ENCODE measurements at places on chromosomes 7 and 10.

GRCh38 chr7:83976302-83976701 lies 218.3 kb downstream of the SEMA3A start:
- no peak for DNase-seq

DNA sequence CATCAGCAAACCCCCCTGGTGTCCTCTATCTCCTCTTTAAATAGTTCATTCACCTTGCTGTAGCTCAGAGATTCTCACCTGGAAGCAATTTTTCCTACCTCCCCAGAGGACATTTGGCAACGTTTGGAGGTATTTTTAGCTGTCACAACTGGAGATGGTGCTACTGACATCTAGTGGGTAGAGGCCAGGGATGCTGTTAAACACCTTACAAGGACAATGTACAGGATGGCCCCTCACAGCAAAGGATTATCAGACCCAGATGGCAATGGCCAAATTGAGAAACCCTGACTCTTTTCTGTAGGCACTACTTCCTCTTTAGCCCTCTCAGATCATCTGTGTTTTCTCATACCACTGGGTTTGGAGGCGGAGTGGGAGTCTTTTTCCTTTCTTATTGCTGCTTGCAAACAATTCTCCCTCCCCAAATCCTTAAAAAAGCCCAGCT lies 13.2 kb upstream of the TRA2A start:
- no peak for DNase-seq

DNA sequence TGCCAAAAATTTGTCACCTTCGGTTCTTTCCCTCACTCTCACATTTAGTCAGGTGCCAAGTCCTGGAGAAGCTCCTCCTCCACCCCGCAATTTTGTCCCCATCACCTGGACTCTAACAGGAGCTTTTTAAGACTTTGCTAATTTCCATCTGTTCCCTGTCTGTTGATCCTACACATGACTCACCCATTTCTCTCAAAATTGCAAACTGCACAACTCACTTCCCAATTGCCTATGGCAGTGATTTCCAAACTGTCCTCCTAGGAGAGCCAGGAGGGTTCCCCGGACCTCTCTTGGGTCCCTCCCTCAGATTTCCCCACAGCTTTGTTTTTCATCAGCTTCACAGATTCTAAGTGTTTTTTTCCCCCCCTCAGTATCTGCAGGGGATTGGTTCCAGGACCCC lies 120.3 kb downstream of the WNT2 start:
- DNase-seq: no peak

DNA sequence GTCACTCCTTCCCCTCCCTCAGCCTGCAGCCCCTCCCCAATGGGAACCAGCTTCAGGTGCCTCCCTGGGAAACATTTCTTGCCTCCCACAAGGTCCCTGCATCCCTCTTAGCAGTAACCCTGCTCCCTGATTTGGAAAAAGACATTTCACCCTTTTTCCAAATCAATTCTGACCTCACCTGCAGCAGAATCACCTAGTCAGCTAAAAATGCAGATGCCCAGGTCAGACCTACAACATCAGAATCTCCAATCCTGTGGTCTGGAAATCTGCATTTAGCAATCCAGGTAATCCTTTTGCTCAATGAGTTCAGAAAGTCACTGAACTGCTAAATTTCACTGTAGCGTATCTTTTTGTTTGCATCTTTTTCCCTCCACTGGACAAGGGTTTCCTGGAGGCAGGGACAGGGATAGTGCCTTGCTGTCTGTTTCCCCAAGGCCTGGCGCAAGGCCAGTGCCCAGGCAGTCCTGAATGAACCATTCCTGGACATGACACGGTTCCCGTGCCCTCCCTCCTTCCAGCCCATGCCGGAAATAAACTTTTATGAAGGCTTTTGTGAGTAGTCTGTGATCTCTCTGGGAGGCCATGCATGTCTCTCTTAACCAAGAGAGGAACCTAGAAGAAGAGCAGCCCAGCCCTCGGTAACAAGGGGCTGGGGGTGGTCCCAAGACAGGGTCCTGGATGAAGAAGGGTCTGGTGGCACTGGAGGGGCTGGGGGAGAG lies 44.0 kb downstream of the COL13A1 start:
- no peak for DNase-seq

GRCh38 chr7:36929791-36930190 lies 205.5 kb upstream of the AOAH start:
- DNase-seq: no peak

GRCh38 chr10:80646366-80646765 lies 108.7 kb downstream of the SH2D4B start:
- DNase-seq: no peak

DNA sequence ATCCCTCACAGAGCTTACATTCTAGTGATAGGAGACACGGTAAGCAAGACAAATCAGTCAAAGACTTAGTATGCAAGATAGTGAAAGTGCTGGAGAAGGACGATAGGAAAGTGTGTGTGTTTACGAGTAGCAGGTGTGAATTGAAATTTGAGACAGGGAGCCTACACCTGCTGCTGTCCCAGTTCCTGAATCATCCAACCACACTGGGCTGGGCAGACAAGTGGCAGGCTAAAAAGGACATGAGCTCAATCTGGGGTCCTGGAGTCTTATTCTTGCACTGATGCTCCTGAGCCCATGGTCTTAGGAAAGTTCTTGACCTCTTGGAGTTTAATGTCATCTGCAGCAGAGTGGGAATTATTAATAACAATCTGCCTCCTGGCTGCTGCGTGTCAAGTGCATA lies 16.2 kb downstream of the RBP3 start:
- DNase-seq: no peak

GRCh38 chr7:111561654-111561903 lies 713 bp downstream of the IMMP2L start:
- no peak for DNase-seq

DNA sequence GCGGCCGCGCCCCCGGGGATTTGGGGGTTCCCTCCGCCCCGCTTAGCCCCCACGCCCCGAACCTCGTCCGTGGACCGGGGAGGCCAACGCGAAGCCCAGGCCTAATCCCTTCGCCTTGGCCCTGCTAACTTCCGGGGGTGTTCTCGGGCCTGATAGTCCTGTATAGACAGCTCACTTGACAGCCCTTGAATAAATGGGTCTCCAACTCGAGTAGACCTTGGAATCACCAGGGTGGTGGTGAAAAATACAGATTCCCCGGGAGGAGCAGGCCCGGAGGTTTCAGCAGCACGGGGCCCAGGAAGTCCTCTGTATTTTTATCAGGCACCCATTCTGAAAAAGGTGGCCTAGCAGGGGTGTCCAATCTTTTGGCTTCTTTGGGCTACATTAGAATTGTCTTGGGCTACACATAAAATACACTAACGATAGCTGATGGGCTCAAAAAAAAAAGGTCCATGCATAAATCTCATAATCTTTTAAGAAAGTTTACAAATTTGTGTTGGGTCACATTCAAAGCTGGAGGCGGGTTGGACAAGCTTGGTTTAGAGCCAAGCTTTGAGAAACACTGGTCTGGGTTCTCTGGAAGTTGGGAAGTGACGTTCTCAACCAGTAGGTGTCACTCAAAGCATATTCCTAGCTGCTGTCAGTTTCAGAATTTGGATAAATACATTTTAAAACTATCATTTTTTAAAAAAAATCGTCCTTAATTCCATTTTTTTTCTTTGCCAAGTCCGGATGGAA lies 221.7 kb downstream of the PHTF2 start:
- peak; percentile 44 for DNase-seq

DNA sequence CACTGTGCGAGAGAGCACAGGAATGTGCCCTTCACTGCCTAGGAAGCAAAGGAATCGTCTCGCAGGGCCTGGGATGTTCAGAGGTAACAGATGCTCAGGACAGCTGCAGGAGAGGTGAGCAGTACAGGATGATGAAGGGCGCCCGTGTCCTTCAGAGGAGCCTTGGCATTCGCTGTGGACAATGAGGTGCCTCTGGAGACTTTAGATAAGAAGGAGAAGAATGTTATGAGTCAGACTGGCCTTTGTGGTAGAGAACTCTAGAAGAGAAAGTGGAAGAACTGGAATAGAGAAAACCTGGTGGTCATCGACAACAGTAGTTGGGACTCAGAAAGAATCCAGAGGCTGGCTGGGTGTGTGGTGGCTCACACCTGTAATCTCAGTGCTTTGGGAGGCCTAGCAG lies 64.4 kb upstream of the LEP start:
- DNase-seq: no peak

- DNase-seq: no peak
Observed at GRCh38 chr7:41907444-41907843, 204.6 kb upstream of the INHBA start.

DNA sequence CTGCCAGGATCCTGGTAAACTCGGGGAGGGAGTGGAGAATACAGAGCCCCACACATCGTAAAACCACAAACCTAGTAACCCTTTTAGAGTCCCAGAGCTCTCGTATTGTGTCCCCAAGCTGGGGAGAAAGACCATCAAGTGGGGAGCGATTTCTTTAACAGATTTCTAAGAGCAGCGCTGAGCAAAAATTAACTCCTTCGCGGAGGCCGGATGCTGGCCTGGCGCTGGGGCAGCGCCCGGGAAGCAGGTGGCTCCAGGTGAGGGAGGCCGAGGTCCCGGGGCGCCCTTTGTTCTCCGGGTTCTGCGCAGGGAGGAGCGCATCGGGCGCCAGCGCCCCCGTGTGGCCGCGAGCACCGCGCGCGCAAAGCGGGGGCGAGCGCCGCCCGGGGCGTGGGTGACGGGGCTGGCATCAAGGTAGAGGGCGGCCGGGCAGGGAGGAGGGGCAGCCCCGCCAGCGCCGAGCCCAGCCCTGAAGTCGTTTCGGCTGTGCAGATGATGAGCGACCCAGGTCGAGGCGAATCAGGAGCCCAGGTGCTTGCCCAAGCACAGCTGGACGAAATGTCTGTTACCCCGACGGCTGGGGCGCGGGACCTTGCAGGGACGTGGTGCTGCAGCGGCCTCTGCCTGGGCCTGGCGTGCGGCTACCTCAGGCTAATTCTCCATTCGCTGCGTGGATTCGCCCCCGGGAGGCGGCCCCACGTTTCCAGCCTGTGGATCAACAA lies 10.4 kb upstream of the FGFR2 start:
- DNase-seq: no peak

DNA sequence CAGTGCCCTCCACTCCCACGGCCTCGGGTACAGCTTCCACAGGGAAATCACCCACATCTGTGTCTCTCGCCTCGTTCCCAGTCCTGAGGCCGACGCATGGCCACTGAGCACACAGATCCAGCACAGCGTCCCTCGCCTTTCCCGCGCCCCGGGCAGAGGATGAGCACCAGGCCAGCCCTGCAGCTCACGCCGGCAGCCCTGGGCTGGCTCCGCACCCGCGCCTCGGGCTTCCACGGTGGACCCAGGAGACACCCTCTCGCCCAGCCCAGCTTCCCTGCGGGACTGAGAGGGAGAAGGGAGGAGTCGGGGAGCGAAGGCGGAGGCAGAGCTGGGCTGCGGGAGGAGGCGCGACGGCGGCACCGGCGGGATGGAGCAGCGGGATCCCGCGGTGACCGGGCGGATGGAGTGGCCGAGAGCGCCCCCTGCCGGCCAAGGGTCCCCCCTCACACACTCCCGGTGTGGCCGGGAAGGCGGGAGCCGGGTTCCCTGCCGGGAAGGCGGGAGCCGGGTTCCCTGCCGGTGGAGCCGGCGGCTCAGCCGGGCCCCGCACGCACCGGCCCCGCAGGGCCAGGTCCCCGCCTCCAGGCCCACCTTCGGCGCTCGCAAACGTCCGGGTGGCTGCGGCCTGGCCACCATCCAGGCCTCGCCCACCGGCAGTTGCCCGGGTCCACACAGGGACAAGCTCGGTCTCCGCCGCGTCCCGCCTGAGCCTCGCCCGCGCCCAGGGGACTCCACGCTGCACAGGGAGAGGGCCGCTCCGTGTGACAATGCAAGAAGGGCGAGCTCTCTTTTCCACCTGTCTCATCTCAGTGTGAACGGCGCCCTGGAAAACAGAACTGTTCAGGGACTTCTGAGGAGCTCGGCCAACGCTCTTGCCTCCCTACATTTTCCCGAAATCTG lies 110.3 kb upstream of the LANCL2 start:
- DNase-seq: no peak

DNA sequence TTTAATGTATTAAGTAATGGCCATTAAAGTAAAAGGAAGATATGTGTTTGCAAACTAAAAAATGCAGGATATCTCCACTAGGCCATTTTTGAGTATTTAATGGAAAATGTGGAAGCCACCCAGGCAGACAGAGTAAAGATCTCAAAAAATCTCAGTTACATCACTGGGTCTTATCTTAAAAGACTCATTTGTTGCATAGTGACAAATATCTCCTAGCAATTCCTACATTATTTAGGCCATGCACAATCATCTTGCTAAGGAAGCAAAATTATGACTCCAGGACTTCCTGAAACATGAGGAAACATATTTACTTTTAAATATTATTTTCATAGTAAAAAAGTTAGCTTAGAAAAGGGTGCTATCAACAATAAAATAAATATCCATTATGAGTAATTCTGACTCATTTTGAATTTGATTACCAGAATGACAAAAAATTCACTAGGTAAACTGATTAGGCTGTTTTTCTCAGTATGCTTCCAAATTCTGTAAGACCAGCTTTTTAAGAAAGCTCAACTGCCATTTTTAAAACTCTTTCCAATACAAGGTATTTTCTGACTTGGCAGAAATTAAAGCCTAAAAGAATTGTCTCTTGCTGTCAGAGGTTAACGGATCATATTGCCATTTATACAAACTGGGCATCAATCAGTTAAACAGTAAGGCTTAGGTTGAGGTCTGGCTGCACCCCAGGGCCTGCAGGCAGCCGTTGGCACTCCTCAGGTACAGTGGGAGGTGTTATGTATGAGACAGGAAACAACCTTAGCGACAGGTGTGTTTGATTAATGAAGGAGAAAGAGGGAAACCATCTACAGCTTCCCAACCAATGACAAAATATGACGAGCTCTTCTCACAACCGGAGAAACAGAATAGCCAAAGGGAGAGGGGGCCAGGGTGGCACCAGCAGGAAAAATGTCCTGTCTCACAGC lies 31.8 kb downstream of the PCLO start:
- no peak for DNase-seq

DNA sequence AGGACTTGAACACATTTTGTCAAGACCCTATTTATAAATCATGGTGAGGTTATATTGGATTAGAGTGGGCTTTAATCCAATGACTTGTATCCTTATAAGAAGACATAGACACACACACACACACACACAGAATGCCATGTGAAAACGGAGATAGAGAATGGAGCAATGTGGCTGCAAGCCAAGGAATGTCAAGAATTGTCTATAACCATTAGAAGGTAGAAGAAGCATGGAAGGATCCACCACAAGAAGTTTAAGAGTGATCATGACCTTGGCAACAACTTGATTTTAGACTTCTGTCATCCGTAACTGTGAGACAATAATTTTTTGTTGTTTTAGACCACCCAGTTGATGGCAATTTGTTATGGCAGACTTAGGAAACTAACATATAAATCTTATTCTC lies 514.2 kb downstream of the TFEC start:
- no peak for DNase-seq

- no peak for DNase-seq
Observed at GRCh38 chr7:28879105-28879504, 79.0 kb downstream of the TRIL start.

- no peak for DNase-seq
Observed at GRCh38 chr7:101783381-101784181, 33.8 kb upstream of the CUX1 start.

- no peak for DNase-seq
Observed at GRCh38 chr10:95440756-95441546, 120.2 kb downstream of the SORBS1 start.

- peak; percentile 30 for DNase-seq
Observed at GRCh38 chr10:14382022-14382421, 51.3 kb upstream of the FRMD4A start.
